ENCODE measurements at places on chromosomes 16 and 17. TPM values are rescaled to one million over a fixed set of nuclear protein-coding genes. Genes with fewer than 3 reads are reported as not detected.

DNA sequence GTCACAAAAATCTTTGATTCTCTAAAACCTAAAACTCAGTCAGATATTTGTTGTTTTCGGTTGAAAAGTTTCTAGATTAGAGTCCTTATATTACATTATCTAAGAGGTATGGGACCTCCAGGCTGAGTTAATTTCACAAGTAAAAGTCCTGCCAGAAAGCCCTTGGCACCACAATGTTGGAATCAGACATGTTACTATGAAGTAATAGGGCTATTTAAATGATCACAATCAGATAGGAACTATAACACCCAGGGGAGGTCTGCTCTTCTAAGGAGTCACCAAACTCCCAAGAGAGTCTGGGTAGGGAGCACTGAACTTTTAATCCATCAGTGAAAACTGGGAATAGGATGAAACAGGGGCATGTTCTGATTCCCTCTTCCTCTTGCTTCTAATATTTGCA, 54.2 kb downstream of the WIPI1 start:
- H3K4me1 ChIP-seq = peaks cover 6% of the 10 kb centered on the region
- no peaks in the 10 kb centered on the region for H3K36me3 ChIP-seq
- H3K27me3 ChIP-seq = no peaks in the 10 kb centered on the region
- H3K4me3 ChIP-seq = no peak overlapping the region

GRCh38 chr17:16593356-16594102, 24.5 kb upstream of the ZNF287 start:
- no peak for DNase-seq
- no peak overlapping the region for H3K4me3 ChIP-seq
- no peaks in the 10 kb centered on the region for H3K36me3 ChIP-seq
- no peaks in the 10 kb centered on the region for H3K4me1 ChIP-seq

DNA sequence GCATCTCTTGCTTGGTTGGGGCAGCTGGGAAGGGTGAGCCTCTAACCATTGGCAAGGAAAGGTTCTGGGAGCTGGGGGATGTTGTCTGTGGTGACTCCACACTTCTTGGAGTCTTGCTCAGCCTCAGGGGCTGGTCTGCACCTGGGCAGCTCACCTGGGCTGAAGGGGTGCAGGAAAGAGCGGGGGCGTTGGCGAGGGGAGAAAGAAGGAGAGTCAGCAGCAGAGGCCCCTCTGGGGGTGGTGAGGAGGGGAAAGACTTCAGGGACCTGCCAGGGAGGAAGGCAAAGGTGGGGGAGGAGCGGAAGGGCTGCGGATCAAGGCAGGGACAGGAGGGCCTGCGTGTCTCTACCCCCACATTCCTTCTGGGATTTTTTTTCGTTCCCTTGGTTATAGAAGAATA, 47.7 kb downstream of the CCDC42 start:
- H3K27ac ChIP-seq = no peak overlapping the region
- H3K4me3 ChIP-seq = no peak overlapping the region
- H3K4me1 ChIP-seq = peaks cover 3% of the 10 kb centered on the region
- DNase-seq = no peak

DNA sequence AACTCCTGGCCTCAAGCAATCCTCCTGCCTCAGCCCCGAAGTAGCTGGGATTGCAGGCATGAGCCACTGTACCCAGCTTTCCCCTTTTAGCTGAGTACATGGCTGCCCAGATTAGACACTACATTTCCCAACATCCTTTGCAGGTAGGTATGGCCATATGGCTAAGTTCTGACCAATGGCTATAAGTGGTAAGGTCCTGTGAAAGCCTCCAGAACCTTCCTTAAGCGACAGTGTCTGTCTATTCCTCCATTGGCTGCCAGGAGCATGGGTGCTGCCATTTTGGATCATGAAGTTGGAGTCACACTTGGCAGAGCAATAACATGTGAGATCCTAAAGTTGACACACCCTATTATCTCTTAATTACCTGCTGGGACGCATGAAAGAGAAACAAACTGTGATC, 24.4 kb upstream of the CRHR1 start:
- DNase-seq = no peak
- no peaks in the 10 kb centered on the region for H3K27me3 ChIP-seq
- no peaks in the 10 kb centered on the region for H3K4me1 ChIP-seq
- H3K27ac ChIP-seq = no peak overlapping the region
- no peak overlapping the region for H3K4me3 ChIP-seq

- no peaks in the 10 kb centered on the region for H3K27me3 ChIP-seq
- peak; percentile 95 for DNase-seq
- no peak overlapping the region for H3K4me3 ChIP-seq
- no peaks in the 10 kb centered on the region for H3K36me3 ChIP-seq
These were observed 591 bp upstream of the TNFSF13 start for GRCh38 chr17:7557775-7558543.

- peaks cover 8% of the 10 kb centered on the region for H3K4me1 ChIP-seq
- H3K27me3 ChIP-seq = no peaks in the 10 kb centered on the region
- no peak overlapping the region for H3K4me3 ChIP-seq
These were observed 6.2 kb downstream of the PSMD12 start for GRCh38 chr17:67359960-67360791.

DNA sequence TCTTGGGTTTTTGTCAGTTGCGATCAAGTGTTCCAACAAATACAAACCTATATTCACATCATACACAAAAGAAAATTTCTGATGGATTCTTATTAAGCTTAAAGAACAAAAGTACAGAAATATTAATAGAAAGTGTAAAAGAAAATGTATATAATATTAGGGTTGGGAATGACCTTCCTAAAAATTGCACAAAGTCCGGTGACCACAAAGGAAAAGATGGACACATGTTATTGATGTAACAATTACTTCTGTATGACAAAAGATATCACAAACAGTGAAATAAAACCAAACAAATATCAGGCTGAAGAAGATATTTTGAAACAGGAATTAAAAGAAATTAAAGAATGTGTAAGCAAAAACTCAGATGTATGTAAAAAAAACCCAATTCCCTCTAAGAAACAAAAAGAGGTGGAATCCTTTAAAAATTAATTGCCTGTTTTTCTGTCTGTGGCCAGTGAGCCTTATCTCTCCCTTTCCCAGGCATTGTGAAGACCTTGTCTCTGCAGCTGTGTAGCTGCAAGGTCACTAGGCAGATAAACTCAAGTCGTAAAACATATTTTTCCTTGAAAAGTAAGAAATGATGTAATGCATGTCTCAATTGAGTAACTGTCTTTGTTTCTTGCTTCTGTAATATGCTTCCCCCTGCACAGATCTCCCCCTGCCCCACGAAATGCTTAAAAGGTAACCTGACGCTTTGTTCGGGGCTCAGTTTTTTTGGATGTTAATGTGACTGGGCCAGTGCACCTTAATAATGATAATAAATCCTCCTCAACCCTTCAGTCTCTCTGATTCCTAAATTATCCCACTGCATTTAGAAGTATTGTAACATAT, 2.8 kb downstream of the ST6GALNAC1 start:
- H3K27me3 ChIP-seq = no peaks in the 10 kb centered on the region
- H3K36me3 ChIP-seq = no peaks in the 10 kb centered on the region
- peaks cover 15% of the 10 kb centered on the region for H3K4me1 ChIP-seq
- no peak for DNase-seq
- H3K4me3 ChIP-seq = no peak overlapping the region

GRCh38 chr16:85663891-85664321, 24.8 kb downstream of the GINS2 start:
- H3K27ac ChIP-seq = no peak overlapping the region
- no peaks in the 10 kb centered on the region for H3K27me3 ChIP-seq

GRCh38 chr16:1372292-1372950, 20.7 kb downstream of the GNPTG start:
- H3K27ac ChIP-seq = no peak overlapping the region
- no peak overlapping the region for H3K4me3 ChIP-seq
- H3K36me3 ChIP-seq = peaks cover 4% of the 10 kb centered on the region

GRCh38 chr17:60526726-60527125, 684 bp upstream of the APPBP2 start:
- H3K27ac ChIP-seq = peak overlapping the region; percentile 100
- DNase-seq = no peak
- peak overlapping the region; percentile 91 for H3K4me3 ChIP-seq

GRCh38 chr17:50632637-50633036, 2.0 kb upstream of the ABCC3 start:
- no peak overlapping the region for H3K27ac ChIP-seq
- no peak overlapping the region for H3K4me3 ChIP-seq
- no peaks in the 10 kb centered on the region for H3K27me3 ChIP-seq
- no peak for DNase-seq
- H3K36me3 ChIP-seq = no peaks in the 10 kb centered on the region
- peaks cover 34% of the 10 kb centered on the region for H3K4me1 ChIP-seq

DNA sequence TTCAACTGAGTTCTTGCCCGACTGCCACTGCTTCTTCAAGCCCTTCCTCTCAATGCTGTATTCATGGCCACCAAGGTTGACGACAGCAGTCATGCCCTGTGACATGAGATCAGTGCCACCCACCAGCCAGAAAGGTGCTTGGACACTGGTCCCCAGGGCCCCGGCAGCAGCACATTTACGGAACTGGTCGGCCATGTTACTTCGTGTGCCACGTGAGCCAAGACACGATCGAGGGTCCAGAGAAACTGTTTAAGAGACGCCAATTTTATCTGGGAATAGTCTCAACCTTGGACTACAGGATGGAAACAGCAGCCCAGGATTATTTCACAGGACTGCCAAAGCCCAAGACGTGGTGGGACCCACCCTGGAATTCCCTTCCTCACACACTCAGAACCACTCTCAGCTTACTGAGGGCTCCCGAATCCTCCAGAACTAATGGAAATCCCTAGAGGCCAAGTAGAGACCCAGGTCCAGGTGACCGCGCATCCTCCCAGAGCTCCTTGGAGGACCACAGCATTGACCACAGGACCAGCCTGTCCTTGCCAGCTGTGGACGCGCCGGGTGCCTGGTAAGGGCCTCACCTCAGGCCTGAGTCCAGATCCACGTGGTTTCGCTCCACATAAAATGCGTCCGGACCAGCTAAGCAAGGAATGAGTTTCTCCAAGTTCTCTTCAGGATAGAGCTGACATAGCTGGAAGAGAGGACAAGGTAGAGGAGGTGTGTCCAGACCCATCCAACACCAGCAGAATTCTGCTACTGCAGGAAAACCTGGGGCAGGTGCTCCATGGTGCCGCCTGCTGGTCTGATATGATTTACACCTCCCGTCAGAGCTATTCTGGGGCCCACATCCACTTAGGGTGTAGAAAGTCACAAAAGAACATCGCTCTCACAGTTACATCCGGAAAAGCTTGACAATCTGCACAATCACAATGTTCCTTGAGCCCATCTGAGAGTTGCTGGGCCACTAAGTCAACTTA, 28.2 kb downstream of the MAP1LC3B start:
- no peak for DNase-seq
- no peaks in the 10 kb centered on the region for H3K27me3 ChIP-seq
- no peaks in the 10 kb centered on the region for H3K4me1 ChIP-seq
- no peak overlapping the region for H3K4me3 ChIP-seq
- peaks cover 51% of the 10 kb centered on the region for H3K36me3 ChIP-seq

DNA sequence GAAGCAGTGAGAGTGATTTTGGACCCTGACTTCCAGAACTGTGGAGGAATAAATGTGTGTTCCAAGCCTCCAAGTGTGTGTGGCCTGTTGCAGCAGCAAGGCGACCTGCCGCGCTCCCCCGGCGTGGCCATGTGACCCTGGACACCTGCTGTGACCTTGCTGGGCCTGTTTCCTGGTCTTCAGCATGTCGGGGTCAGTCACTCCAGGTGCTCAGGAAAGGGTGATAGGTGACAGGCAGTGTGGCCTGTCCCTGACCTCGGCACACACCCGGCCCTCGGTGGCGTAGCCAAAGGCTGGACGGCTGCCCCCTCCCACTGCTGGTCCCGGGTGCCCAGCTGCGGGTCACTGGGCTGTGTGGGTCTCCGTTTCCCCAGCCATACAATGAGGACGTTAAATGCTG, 31.8 kb upstream of the ZNF469 start:
- H3K4me3 ChIP-seq = no peak overlapping the region
- no peaks in the 10 kb centered on the region for H3K4me1 ChIP-seq
- no peaks in the 10 kb centered on the region for H3K36me3 ChIP-seq
- no peak overlapping the region for H3K27ac ChIP-seq
- H3K27me3 ChIP-seq = no peaks in the 10 kb centered on the region

DNA sequence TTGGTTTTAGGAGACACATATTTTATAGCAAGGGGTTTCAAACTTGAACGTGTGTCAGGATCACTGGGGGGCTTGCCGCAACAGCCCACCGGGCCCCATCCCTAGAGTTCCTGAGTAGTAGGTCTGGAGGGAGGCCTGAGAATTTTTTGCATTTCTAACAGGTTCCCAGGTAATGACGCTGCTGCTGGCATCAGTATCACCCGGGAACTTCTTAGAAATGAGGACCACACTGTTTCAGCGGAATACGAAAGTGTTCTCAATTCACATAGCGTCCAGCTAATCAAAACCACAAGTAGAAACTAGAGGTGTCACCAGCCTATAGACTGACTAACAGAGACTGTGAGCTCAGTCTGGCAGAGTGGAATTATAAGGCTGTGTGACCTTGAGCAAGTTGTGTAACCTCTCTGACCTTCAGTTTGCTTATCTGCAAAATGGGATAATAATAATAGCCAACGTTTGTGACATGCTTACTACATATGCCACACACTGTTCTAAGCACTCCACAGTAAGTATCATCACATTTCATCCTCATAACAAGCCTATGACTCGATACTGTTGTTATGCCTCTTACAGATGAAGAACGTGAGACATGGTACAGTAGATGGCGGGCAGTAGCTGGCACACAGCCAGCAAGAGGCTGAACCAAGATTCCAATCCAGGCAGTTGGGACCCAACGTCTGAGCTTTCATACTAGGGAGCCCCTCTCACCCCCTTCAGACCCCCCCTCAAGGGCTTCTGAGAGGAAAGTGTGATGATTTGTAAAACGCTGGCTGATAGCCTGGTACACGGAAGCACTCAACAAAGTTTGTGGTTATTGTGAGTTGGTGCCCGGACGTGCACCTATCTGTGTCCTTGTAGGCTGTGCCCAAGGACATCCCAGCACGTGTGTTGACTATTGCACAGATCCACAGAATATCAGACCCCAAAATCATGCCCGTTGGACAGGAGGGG, 4.6 kb upstream of the ICAM2 start:
- H3K27ac ChIP-seq = no peak overlapping the region
- no peaks in the 10 kb centered on the region for H3K36me3 ChIP-seq
- no peaks in the 10 kb centered on the region for H3K4me1 ChIP-seq

- H3K27me3 ChIP-seq = no peaks in the 10 kb centered on the region
- no peak overlapping the region for H3K27ac ChIP-seq
- H3K4me3 ChIP-seq = no peak overlapping the region
- no peaks in the 10 kb centered on the region for H3K36me3 ChIP-seq
These were observed 197.2 kb upstream of the CHMP6 start for GRCh38 chr17:80794281-80795089.

GRCh38 chr16:3349175-3349574, 6.5 kb upstream of the OR2C1 start:
- H3K27ac ChIP-seq = no peak overlapping the region
- no peaks in the 10 kb centered on the region for H3K27me3 ChIP-seq
- H3K4me3 ChIP-seq = no peak overlapping the region
- H3K4me1 ChIP-seq = no peaks in the 10 kb centered on the region
- H3K36me3 ChIP-seq = no peaks in the 10 kb centered on the region
- DNase-seq = no peak

RANGRF gene
- 22.1 TPM for total RNA-seq

MEAK7 gene
- total RNA-seq = 14.5 TPM

PTX4 gene
- total RNA-seq = not detected

HID1 gene
- total RNA-seq = 22.9 TPM

DEXI gene
- 74.7 TPM for total RNA-seq

CHRNE gene
- 0.45 TPM for total RNA-seq

CHST5 gene
- total RNA-seq = 0.50 TPM

Measured in thyroid gland (tissue), 4 donors.